ENCODE measurements at places on chromosomes 3 and 15.

DNA sequence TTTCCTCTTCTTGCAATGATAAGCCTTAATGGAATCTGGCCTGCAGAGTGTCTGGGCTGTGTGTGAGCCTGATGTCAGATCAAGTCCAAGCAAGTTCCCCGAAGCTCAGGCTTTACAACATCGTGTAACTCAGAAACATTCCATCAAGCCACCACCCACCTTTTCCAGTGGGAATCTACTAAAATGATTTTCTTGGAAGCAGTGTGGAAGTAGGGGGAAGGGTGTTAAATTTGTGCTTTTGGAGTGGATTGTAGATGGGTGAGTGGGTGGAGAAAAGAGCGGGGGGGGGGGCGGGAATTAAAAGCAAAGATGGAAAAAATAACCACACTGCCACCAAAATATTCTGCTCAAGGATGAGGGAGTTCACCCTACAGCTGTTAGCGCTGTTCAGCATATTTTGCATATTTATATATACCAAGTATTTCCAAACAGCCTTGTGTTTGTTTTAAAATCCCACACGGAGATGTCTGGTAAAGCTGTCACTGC lies 53.6 kb downstream of the VGLL3 start:
- no peak for DNase-seq

- no peak for DNase-seq
Observed at GRCh38 chr3:48472673-48472922, 26.1 kb downstream of the ATRIP start.

GRCh38 chr15:73527598-73527997 lies 84.6 kb downstream of the REC114 start:
- no peak for DNase-seq

DNA sequence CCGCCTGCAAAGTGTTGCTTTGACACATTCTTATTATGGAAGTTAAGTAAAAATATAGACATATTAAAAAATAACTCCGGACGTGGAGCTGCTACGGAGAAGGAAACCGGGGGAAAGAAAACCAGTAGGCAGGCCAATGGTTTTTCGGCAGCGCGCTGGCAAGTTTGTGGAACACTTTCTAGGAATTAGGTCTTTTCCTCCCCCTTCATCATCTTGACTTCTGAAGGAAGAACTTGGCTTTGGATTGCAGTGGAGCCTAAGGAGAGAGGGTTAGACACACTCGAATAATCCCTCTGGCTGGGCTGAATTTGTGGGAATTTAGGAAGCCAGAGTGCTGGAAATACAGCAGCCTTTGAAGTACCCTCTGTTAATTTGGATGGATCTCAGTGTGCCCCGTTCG lies 317 bp downstream of the ROBO2 start:
- no peak for DNase-seq

DNA sequence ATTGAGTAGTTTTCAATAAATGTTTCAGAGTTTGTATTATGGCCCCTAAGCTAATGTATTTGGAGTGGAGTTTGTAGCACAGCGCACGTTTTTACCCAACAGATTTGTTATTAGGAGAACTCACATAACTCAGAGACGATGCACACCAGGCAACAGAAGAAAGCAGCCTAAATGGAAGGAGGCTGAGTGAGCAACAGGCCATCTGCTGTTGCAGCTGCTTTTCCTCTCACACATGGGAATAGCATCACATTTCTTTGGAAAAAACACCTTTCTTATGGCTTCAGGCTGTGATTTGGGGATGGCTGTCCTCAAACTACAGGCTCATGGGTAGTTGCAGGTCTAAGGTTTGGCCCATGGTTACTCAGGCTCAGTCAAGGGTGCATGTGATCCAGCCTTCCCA lies 469.3 kb upstream of the MCTP2 start:
- no peak for DNase-seq
